ENCODE measurements at places on chromosomes 5 and 9.

DNA sequence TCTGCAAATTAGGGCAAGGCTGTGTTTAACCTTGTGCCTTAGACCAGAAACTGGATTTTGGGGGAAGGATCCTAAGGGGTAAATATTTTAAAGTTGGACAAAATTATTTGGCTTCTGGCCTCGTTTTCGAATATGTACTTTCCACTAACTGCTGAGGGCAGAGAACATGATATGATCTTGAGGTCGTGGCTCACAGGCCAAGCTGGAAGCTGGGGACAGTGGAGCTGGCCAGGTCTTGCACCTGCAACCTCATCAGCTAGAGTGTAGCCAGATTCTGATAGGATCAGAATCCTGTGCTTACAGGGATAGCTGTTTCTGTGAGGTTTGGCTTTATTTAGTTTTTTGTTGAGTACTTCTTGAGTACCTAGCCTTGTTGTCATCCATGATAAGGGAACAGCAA lies 24.9 kb downstream of the MAN2A1 start:
- DNase-seq: no peak

DNA sequence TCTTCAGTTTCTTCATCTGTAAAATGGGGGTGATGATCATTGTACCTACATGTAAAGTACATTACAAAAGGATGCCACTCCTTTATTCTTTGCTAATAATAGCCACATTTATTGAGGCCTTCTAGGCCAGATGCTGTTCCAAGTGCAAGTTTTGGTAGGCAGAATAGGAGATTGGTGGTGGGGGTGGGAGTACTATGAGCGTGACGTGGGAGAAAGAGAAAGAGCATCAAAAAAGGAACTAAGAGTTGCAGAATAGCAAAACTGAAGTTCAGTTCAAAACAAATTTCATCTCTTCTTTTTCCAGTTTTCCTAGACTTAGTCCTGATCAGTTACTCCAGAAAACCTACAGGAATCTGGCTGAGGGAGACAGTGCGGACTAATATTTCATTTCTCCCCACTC lies 174.1 kb downstream of the SNX18 start:
- no peak for DNase-seq

- DNase-seq: peak; percentile 64
These were observed 315.0 kb upstream of the TLE4 start for GRCh38 chr9:79256691-79257213.

DNA sequence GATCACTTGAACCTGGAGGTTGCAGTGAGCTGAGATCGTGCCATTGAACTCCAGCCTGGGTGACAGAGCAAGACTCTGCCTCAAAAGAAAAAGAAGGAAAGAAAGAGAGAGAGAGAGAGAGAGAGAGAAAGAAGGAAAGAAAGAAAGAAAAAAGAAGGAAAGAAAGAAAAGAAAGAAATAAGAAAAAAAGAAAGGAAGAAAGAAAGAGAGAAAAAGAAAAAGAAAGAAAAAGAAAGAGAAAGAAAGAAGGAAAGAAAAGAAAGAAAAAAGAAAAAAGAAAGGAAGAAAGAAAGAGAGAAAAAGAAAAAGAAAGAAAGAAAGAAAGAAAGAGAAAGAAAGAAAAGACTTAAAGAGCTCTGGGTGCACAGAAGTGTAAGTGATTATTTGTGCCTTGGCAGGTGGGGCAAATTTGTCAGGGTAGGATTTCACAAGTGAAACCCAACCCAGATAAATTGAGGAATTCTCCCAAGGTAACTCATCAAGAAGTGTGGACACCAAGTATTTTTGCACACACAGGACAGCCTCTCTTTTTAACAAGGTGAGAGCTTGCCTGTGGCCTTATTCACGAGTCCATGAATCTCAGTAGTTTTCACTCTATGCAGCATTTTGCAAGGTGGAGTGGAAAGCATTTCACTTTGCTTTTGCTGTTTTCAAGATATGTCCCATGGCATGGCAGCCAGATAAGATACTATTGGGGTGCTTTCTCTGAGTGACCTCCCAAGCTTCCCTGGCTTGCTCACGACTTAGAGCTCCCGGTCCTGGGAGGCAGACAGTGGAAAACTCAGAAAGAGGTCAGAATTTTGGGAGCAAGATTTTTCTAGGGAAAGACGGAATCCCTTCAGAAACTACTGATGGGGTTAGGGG lies 57.8 kb downstream of the C9orf153 start:
- DNase-seq: no peak

GRCh38 chr5:170315154-170315553 lies 17.6 kb upstream of the LCP2 start:
- DNase-seq: no peak

- DNase-seq: no peak
These were observed 12.9 kb upstream of the ZNF782 start for GRCh38 chr9:96867079-96867804.

DNA sequence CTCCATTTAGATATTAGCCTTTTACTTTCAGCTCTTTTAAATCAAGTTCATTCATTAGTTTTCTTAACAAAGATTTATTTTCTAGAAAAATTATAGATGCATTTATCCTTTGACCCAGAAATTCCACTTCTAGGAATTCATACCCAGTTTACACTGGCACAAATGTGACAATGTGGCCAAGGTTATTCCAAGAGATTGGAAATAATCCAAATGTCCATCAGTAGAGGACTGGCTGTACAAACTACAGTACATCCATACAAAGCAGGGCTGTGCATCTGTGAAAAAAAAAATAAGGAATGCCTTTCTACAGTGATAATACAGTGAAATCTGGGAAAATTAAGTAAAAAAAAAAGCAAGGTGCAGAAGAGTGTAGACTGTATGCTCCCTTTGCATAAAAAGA lies 149.2 kb downstream of the GABBR2 start:
- DNase-seq: no peak

GRCh38 chr9:89036383-89036782 lies 45.1 kb downstream of the S1PR3 start:
- peak; percentile 71 for DNase-seq

- no peak for DNase-seq
These were observed 622.3 kb downstream of the SEMA5A start for GRCh38 chr5:8923526-8923925.

- peak; percentile 33 for DNase-seq
These were observed 67.2 kb downstream of the KIF4B start for GRCh38 chr5:155080721-155081120.

- DNase-seq: no peak
These were observed 110.7 kb downstream of the SAXO1 start for GRCh38 chr9:18922161-18922885.

- peak; percentile 76 for DNase-seq
These were observed 216.3 kb downstream of the KIAA0825 start for GRCh38 chr5:94402096-94402495.

GRCh38 chr5:170104710-170105109 lies 987 bp upstream of the FOXI1 start:
- DNase-seq: no peak

DNA sequence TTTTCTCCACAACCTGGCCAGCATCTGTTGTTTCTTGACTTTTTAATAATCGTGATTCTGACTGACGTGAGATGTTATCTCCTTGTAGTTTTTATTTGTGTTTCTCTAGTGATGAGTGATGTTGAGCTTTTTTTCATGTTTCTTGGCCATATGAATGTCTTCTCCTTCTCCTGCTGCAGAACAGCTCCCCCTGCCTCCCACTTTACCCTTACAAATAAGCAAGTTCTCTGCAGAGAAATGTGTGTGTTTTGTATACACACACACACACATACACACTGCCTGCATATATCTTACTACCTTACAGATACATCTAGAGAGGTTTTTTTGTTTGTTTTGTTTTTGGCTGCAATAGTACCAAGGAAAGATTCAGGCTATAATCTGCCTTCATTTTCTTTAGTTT lies 88.7 kb upstream of the PHF24 start:
- DNase-seq: peak; percentile 2

- no peak for DNase-seq
These were observed 594.3 kb upstream of the KLF4 start for GRCh38 chr9:108083796-108084352.

- DNase-seq: peak; percentile 37
These were observed 53.8 kb upstream of the EDIL3 start for GRCh38 chr5:84438456-84438855.

DNA sequence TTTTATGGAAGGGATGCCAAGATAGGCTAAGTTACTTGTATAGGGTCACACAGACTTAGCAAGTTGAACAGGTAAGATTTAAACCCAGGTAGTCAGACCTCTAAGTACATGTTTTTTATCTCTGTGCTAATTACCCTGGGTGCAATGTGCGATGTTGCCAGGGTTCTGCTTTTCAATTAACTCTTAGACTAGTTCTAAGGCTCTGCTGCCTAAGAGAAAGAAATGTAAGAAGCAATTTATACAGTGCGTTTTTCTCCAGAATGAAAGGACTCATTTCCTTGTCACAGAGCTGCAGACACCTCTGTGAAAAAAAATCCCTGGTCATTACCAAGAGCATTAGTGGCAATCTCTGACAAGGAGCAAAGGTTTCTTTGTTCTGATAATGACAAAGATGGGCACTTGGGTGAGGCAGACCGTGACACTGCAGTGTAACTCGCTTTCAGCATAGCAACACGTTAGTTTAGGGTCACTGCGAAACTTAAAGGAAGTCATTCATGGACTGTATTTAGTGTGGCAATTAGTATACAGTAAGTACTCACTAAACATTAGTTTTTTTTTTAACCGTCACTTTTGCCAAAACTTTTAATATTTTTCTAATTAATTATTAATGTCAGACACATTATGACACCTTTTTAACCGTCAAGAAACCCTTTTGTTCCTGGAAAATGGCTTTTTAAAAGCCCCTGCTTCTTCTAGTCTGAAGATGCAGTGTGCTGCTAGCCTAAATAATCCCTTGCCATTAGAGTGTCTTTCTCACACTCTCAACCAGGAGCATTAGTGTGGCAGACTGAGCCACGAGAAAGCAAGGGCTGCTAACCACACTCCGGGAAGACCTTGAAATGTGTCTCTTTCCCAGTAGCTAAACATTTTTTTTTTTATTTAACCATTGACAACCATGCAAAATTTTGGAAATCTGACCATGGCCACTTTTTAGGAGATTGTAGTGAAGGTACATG lies 520.0 kb upstream of the C9orf72 start:
- no peak for DNase-seq

DNA sequence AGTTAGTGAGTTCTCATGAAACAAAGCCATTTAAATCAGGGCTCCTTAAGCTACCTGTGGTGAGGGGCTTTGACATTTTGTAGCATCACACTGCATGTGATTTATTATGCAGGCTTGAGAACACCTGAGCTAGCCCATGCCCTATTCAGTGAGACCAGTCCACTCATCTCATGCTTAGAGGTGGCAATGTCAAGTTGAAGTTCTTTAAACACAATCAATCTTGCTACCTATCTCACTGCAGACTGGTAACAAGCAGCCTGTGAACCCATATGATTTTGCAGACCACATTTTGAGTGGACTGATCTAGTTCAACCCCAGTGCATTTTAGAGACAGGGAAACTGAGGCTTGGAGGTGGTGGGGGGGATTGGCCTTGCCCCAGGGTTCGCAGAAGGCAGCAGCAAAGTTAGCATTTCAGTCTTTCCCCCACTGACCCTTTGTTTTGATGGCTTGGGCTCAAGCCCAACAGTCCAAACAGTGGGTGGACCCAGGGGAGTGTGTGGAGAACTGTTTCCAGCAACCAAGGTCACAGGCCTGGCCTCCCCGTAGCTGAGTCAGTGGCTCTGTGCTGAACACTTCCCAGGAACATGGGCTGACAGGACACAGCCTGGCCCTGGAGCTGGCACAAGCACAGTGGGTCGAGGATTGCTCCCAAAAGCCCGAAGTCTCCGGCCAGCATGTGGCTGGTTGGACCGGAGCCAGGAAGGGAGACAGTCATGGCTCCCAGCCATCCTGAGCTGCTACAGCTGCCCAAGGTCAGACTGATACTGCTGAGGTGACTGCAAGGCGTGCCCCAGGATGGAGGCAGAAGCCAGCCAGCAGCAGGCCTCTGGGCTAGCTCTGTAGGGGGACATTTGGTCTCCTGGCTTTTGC lies 95.3 kb downstream of the RGS3 start:
- DNase-seq: no peak

- DNase-seq: no peak
These were observed 107.3 kb upstream of the GABRG2 start for GRCh38 chr5:161960314-161960713.

- no peak for DNase-seq
These were observed 57.1 kb downstream of the EDIL3 start for GRCh38 chr5:84327591-84327990.

DNA sequence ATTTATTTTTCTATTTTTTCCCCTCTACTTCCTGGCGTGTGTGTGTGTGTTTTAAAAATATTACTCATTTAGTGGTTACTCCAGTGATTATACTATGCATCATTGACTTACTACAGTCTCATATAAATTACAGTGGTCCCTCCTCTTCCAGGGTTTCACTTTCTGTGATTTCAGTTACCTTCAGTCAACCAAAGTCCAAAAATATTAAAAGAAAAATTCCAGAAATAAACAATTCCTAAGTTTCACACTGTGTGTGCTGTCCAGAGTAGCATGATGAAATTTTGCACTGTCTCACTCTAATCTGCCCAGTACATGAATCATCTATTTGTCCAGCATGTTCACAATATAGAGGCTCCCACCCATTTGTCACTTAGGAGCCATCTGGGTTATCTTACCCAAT lies 47.4 kb upstream of the CCDC112 start:
- peak; percentile 78 for DNase-seq

DNA sequence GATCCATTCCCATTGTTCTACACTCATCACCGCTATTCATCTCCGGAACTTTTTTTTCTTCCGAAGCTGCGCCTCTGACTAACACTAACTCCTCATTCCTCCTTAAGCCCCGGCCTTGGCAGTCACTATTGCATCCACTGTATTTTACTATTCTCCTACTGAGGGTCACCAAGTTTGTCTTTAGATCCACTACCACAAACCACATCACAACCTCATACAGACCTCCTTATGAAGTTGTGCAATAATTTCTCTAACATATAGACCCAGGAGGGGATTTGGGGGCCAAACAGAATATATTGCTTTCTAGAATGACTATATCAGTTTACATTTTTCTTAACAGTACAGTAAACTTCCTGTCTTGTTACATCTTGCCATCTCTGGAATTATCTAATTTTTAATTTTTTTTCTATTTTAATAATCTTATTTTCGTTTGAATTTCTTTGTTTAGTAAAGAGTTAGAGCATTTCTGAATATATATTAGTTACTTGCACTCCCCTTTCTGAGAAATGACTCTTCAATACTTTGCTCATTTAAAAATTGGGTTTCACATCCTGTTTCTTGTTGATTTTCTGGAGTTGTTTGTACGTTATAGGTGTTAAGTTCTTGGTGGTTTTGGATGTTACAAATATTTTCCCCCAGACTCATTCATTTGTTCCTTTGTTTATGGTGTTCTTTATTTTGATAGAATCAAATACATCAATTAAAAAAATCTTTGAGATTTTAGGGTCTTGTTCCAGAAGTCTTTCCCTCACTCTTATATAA lies 37.1 kb downstream of the DMRT2 start:
- DNase-seq: no peak

GRCh38 chr5:89005990-89006389 lies 123.0 kb upstream of the MEF2C start:
- DNase-seq: no peak
